Panc1 (cell line): ENCODE measurements at places on chromosomes 4 and X. TPM values are rescaled to one million over a fixed set of nuclear protein-coding genes. Genes with fewer than 3 reads are reported as not detected.

Gene DMRTC1B
- total RNA-seq = not detected

Gene KDM6A
- 24.0 TPM for total RNA-seq

Gene RAB40AL
- 0.44 TPM for total RNA-seq

Gene GLRA2
- total RNA-seq = not detected

Gene ATRX
- total RNA-seq = 85.8 TPM

Gene TXK
- 0.26 TPM for total RNA-seq

Gene SOWAHD
- total RNA-seq = 1.1 TPM

Gene LANCL3
- 0.03 TPM for total RNA-seq

Gene OPRPN
- not detected for total RNA-seq

Gene CFAP99
- 0.33 TPM for total RNA-seq
